ENCODE measurements at places on chromosomes 5 and 9.

GRCh38 chr5:153504726-153505125 lies 14.3 kb downstream of the GRIA1 start:
- DNase-seq: no peak

- DNase-seq: no peak
Observed at GRCh38 chr5:112059579-112060135, 302.7 kb upstream of the NREP start.

DNA sequence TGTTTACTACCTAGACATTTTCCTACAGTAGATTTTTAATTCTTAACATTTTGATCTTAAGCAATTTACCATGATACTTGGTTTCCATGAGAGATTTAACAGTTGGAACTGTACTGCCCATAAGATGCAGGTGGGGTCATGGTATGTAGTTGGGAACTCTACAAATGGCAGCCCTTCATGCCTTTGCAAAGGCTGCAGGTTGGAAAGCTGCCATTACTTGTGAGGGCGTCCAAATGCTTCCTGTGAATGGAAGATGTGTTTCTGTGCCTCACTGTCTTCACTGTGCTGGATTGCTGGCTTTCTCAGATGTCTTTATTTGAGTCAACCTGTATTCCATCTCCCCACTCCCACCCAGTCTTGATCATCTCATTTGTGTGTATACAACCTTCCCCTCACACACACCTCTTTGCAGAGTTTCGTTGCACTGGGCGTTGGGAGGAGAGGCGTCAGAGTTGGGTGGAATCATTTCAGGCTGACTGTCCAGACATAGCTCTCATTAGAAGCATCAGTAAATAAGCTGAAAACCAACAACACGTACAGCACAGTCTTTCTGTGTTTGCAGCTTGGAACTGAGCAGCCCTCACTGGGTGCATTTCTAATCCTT lies 14.8 kb upstream of the ABL1 start:
- no peak for DNase-seq

- no peak for DNase-seq
Observed at GRCh38 chr5:71457106-71457505, 1.7 kb downstream of the BDP1 start.

- peak; percentile 36 for DNase-seq
Observed at GRCh38 chr9:77457916-77458592, 190.1 kb downstream of the GNA14 start.

DNA sequence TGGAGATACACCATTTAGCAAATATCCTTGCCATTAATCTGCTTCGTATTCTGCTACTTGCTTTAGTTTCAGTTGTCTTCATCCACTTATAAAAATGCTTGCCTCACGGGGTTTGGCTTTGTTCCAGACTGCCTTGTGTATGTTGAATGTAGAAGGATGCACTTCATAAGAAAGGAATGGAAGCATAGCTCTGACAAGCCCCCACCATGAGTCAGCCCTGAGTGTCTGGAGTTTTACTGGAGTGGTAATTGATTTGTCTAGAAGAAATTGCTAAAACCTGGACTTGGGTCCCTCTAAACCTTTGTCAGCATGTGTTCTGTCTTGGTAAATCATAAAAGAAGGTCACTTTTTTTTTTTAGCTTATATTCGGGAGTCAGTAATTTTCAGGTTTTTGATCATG lies 4.6 kb downstream of the TEX48 start:
- DNase-seq: peak; percentile 97

GRCh38 chr9:92535940-92536850 lies at the start of gene ECM2:
Gene ECM2, minus strand, starts transcription at chr9:92535990. Its CDS starts 13,124 bp downstream, at chr9:92522866.
- DNase-seq: no peak

- no peak for DNase-seq
Observed at GRCh38 chr5:154055201-154055600, 16.4 kb downstream of the MFAP3 start.

DNA sequence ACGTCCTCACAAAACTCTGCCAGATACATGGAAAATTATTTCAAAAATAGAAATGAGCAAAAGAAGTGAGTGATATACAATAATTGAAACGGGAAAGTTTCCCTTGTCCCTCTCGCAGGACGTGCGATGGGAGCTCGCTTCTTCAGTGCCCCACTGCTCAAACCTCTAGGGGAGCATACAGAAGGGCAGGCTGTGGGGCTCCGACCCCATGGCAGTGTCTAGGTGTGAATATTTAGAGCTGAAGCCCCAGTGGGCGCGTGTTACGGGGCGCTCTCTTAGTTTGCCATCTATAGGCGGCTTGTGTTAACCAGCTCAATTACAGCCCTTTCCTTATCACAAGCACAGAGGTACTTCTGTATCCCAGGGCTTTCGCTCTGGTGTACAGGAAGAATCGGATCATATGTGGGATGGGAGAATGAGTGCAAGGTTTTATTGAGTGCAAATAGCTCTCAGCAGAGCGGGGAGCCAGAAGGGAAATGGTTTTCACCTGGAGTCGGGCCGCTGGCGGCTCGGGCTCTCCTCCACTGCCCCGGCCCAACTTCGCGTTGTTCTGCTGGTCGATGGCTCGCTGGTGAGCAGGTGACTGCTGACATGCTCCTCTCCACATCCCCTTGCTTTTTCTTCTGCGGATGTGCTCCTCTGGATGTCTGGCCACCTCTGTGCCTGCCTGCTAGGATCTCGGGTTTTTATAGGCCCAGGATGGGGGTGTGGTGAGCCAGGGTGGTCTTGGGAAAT lies 334.0 kb upstream of the PTPRD start:
- no peak for DNase-seq

All from NCI-H226 (cell line).